ENCODE measurements at places on chromosomes 3 and 15.
A peak's percentile ranks its signal among the peaks of the same experiment; 100 is the strongest.

GRCh38 chr3:55501905-55502304 lies 14.8 kb upstream of the WNT5A start:
- DNase-seq, result no peak

DNA sequence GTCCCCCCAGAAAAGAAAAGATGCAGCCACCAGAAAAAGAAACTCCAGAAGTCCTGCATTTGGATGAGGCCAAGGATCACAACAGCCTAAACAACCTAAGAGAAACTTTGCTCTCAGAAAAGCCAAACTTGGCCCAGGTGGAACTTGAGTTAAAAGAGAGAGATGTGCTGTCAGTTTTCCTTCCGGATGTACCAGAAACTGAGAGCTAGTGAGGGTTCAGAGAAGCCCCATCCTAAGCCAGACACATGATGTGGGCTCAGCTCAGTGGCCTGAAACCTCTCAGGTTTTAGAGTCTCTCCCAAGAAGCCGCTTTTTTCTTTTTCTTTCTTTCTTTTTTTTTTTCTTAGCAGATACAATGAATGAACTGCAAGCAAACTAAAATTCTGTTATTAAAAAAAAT lies 7.8 kb downstream of the SLC51B start:
- no peak for DNase-seq

- no peak for DNase-seq
Measured at GRCh38 chr3:132538072-132538471, 59.0 kb upstream of the ACKR4 start.

DNA sequence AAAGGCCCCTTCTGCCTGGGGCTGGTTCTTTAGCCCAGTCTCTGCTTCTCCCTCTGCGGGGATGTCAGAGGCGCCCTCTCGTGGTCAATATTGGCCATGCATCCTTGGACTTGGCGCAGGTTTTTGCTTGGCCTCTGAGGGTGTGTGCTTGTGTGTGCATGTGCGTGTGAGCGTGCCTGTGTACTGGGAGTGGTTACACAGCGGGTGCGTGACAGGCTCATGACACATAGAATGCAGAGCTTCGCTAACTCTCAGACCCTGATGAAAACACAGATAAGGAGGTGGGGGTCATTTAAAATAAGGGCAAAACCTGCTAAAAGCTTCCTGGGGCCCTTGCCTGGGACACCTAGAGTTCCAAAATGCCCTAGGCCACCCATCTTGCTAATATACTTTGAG lies 160.9 kb downstream of the SMAD6 start:
- DNase-seq, result peak; percentile 81

- no peak for DNase-seq
Measured at GRCh38 chr15:52082197-52083036, 30.2 kb downstream of the BCL2L10 start.

DNA sequence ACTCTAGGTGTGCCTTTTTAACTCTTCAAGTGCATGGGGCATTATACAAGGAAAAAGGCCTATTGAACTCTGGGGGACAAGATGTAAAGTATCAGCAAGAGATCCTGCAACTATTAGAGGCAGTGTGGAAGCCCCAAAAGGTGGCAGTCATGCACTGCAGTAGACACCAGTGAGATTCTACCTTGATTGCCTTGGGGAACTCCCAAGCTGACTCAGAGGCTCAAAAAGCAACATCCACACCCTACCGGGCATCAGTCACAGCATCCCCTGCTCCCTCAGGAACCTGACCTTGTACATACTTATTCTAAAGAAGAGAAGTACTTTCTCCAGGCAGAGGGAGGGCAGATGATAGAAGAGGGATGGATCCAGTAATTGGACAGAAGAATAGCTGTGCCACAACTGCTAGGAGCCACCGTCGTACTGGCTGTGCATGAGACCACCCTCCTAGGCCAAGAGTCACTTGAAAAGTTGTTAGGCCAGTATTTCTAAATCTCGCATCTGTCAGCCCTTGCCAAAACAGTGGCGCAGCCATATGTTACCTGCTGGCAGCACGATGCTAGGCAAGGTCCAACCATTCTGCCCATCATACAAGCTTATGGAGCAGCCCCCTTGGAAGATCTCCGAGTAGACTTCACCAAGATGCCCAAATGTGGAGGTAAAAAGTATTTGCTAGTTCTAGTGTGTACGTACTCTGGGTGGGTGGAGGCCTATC lies 523.1 kb upstream of the FRG2C start:
- DNase-seq, result no peak

DNA sequence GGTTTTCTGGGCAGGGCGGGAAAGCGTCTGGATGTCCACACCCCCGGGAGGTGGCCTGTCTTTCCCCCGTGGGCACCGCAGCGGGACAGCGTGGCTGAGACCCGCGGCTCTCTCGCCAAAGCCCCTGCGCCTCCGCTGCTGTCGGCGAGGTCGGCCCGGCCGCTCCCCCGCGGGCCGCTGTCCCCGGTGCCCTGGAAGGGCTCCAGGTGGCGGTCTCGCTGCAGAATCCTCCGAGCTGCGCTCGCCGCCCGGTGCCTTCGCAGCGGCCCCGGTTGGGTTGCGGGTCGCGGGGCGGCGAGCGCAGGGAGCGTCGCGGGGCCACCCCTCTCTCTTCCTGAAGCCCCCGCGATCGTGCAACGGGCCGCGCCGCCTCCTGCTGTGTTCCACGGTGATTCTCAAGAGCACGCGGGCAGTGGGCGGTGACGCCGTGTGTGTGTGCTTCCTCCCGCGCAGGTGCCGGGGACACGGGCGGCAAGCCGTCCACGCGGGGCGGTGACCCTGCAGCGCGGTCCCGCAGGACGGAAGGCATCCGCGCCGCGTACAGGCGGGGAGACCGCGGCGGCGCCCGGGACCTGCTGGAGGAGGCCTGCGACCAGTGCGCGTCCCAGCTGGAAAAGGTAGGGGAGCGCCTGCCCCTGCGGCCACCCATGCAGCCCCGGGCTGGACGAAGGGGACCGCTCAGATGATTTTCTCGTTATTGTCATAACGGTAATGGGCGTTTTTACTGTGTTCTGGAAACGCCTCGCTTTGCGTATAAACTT lies 54.4 kb downstream of the LRRK1 start:
- no peak for DNase-seq

GRCh38 chr3:60992395-60992794 lies 258.9 kb downstream of the FHIT start:
- no peak for DNase-seq

DNA sequence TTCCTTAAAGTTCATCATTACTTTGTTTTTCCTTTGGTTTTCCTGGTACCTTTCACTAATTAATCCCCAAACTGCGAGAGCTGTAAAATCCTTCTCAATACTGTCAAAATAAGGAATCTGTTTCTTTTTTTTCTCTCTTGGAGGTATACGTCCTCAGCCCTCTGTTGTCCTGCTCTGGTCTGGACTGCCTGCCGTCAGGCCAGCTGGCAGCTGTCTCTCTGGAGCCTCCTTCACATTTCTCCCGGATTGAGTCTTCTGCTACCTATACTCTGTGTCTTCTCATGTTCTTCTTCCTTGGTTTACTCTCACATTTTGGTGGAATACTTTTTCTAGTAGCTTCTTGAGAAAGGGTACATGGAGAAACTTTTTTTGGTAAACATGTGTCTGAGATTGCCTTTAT lies 13.8 kb downstream of the TATDN2 start:
- DNase-seq, result no peak

DNA sequence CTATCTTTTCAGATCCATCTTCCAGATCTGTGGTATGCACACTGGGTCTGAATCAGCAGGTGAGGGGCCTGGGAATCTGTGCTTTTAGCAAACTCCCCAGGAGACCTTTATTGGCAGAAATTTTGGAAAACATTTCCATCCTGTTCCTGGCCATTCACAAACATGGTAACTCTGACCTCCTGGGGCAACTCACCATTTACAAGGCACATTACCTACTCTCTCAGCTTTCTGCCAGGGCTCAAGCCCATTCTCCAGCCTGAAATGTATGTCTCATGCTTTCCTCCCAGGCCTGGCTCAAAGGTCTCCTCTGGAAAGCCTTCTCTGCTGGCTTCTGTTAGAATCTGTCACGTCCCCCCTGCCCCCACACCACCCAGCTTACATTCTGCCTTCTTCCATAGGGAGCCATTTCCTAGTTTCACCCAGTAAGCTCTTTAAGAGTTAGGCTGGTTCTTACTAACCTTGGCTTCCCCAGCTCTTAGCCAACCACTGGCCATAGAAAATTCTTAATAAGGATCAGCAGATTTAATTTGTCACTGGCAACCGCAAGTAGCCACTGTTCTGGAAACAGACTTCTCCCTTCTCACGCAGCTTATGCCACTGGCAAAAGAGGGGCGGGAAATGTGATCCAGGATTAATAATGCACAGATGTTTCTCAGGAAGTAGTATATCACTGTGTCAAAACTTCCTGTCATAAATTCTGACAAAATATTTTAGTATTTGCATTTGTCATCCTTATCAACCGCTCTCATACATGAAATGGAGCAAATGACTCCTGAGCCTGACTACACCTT lies 55.0 kb downstream of the RORA start:
- DNase-seq, result no peak

All from SK-N-DZ (cell line).